ENCODE measurements at places on chromosomes 5 and 9. TPM values are rescaled to one million over a fixed set of nuclear protein-coding genes. Genes with fewer than 3 reads are reported as not detected.

The EIF4E1B gene
- total RNA-seq: not detected

The DDX4 gene
- not detected for total RNA-seq

The CAMK4 gene
- total RNA-seq: 8.2 TPM

The ANKRD18B gene
- total RNA-seq: 12.2 TPM

The RGS7BP gene
- 2.0 TPM for total RNA-seq

The BTNL8 gene
- total RNA-seq: not detected

The BAAT gene
- total RNA-seq: not detected

The PHF2 gene
- total RNA-seq: 21.5 TPM

The PCDHGB2 gene
- total RNA-seq: 1.9 TPM

The KIF24 gene
- 4.5 TPM for total RNA-seq
